ENCODE measurements at places on chromosomes 12 and 14. TPM values are rescaled to one million over a fixed set of nuclear protein-coding genes. Genes with fewer than 3 reads are reported as not detected.

Gene MYO1A
- under 0.01 TPM for total RNA-seq

DNA sequence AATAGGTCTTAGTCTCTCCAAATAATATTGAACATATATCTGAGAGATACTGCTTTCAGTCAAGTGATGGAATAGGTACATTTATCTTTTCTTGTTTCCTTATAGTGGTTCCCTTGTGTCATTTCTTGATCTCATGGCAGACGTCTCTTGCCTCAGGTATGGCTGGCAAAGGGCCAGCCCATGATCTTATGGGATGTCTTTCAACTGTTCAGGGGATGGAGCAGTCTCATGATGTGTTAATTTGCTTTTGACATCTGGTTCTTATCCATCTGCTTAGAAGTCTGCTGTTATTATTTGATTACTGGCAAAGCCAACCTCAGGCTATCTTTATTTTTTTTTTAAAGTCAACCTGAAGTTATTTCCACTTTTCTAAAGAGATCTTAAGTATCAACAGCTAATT lies 262.9 kb downstream of the TMEM117 start:
- no peak for DNase-seq

Gene GALNT16
- 0.13 TPM for total RNA-seq

DNA sequence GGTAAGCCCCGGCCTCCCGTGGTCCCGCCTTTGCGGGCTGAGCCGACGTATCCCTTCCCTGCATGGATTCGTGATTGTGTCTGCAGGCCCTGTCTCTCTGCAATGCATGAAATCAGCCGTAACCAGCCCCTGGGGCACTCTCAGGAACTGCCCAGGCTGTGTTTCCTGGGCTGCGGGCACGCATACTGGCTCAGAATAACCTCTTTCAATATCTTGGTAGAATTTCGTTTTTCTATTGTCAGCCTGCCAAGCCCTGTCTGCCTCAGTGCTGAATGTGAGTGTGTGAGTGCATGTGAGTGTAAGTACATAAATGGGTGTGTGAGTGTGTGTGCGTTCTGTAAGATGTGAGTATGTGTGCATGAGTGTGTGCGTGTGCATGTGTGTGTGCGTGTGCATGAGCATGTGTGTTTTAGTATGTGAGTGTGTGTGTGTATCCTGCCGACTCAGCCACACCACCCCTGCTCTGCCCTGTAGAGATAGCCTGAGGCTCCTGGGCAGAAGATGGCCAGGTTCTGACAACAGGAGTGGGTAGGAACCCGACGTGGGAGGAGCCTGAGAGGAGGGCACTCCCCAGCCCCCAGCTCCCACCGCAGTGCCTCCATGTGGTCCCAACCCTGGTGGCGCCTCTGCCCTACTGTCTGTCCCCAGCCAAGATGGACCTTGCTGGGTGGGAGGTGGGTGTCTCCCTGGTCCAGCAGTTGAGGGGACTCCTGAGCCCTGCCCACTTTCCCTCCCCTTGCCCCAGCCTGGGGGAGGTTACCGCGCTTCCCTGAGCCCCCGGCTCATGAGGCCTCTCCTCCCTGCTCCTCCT lies 268.8 kb downstream of the ADGRD1 start:
- no peak for DNase-seq

GRCh38 chr14:103994535-103995184 lies 52.3 kb upstream of the RD3L start:
- no peak for DNase-seq

DNA sequence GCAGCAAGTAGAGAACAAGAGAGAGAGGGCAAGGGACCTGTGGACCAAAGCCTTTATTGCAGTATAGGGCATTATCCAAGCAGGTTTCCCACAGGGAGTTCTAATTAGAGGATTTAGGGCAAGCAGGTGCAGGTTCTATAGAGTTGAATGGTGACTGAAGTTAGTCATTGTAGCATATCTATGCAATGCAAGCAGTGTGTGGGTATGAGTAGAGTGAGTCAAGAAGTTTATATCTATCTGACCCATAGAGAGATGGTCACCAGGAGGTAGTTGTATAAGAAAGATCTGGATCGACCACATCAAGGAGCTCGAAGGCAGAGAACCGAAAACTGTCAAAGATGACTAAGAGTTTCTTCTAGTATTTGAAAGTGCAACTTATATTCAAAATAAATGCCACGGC lies 167.3 kb downstream of the PLCZ1 start:
- DNase-seq: no peak

- peak; percentile 28 for DNase-seq
Measured at GRCh38 chr12:10354502-10354901, 35.3 kb downstream of the KLRK1 start.

DNA sequence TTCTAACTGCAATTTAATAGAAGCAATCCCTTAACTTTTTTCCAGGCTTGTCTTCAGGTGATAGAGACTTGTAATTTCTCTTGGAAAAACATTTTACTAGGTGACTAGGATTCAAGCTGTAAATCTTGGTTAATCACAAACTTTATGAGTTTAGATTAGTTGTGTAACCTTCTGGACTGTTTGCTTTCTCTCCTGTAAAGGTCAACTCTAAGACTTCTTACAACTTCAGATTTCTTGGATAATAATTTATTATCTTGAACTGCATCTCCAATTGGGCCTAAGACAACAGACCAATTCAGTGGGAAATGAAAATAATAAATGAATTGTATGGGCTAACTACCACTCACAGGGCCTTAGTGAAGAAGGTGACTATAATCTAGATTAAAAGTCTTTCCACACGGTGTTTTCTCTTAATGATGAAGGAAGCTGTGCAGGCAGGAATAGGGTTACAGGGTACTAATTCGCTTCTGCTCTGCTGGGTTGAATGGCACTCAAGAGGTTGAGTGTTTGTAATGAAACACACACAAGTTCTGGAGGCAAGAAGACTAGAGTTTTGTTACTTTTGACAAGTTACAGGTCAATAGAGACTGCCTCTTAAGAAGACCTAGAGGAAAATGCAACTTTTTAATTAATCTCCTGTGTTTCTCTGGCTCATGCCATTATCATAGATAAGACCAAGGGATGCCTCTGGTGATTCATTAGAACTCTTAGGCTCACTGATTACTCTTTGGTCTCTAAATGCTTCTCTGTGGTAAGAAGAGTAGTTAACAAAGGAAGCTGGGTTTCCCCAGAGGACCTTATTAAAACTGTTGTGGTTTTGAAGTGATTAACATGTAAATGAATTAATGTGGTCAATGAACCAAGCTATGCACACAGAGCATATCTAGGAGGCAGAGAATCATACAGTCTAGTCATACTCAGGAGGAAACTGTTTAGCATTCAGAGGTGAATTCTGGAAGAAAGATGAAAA lies 30.0 kb upstream of the OR4E1 start:
- no peak for DNase-seq

DNA sequence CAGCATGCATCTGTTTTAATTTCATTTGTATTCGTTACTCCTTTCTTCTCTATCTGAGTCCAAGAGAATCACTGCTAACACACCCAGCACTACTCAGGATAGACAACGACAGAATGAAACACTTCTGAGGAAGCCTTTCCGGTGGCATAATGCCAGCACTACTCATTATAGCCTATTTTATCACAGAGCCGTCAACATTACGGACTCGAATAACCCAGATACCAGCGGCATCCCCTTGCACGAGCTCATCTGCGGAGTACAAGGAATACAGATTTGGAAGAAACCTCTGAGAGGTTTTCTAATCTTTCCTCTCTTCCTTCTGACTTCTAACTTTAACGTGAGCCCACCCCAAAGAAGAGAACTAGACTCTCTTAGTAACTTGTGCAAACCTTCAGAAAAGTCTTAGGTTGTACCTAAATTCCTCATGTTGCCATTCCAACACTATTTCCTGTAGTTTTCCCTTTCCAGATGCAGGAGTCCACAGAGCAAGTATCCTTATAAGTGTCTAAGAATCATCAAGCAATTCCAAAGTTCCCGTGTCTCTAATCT lies 248.1 kb downstream of the APAF1 start:
- no peak for DNase-seq

Gene KCNMB4
- 0.39 TPM for total RNA-seq

DNA sequence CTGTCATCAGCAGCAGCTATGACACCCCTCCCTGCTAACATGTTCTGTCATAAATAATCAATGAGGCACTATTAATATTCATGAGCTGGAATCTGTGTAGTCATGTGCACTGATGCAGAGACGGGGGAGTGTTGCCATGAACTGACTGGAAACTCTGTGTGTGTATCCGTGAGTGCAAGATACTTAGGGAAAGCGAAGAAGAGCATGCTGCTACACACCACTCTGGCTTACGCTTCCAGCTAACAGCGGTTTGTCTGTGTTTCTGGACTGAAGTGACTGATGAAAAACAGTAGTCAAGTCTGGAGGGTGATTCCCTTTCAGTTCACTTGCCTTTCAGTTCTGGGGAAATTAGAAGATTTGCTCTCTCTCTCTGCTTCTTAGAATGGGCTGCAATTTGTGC lies 249.4 kb downstream of the PDZRN4 start:
- no peak for DNase-seq

DNA sequence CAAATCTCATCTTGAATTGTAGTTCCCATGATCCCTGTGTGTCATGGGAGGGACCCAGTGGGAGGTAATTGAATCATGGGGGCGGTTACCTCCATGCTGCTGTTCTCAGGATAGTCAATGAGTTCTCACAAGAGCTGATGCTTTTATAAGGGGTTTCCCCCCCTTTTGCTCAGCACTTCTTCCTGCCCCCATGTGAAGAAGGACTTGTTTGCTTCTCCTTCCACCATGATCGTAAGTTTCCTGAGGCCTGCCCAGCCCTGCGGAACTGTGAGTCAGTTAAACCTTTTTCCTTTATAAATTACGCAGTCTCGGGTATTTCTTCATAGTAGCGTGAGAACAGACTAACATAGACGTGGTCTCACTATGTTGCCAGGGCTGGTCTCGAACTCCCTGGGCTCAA lies 56.1 kb upstream of the EIF5 start:
- DNase-seq: no peak

DNA sequence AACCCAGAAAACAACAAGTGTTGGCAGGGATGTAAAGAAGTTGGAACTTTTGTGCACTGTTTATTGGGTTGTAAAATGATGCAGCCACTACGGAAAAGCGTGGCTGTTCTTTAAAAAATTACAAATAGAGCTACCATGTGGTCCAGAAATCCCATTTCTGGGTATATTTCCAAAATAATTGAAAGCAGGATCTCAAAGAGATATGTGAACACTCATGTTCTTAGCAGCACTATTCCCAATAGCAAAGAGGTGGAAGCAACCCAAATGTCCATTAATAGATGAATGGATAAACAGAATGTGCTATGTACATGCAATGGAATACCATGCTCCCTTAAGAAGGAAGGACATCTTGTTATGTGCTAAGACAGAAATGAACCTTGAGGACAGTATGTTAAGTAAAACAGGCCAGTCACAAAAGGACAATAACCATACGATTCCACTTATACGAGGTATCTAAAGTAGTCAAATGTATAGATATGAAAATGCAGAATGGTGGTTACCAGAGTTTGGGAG lies 249.5 kb downstream of the PHLDA1 start:
- DNase-seq: no peak

GRCh38 chr12:101616027-101616494 lies 21.3 kb downstream of the MYBPC1 start:
- no peak for DNase-seq

DNA sequence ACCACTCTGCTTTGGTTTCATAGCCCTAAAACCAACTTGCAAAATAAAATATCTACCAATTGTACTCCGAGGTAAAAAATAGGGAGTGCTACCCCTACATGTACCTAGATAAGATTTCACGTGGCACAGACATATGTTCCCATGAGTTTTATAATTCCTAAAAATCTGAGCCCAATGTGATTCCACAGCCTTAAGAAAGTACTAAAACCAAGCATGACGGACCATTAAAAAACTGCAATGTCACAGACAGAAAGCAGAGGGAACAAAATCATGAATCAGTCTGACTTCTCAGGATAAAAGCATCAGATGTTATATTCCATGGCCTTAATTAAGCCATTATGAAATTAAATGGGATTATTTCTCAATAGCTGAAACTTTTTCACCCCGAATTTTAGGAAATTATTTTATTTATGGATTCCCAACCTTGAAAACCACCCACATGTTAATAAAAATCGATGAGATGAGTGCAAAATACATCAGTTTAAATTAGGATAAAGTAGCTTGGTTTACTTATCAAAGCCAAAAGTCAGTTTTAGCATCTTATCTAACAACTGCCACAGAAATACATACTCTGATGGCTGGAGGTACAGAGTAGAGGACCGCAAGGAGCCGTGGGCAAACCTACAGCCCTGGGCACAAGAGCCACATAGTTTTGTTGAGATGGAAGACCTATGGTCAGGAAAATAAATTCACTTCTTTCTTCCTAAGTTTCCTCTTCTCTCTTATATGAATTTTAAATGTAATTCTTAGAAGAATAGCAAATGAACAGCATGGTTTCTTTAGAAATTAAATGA lies 4.5 kb downstream of the ITPR2 start:
- no peak for DNase-seq

DNA sequence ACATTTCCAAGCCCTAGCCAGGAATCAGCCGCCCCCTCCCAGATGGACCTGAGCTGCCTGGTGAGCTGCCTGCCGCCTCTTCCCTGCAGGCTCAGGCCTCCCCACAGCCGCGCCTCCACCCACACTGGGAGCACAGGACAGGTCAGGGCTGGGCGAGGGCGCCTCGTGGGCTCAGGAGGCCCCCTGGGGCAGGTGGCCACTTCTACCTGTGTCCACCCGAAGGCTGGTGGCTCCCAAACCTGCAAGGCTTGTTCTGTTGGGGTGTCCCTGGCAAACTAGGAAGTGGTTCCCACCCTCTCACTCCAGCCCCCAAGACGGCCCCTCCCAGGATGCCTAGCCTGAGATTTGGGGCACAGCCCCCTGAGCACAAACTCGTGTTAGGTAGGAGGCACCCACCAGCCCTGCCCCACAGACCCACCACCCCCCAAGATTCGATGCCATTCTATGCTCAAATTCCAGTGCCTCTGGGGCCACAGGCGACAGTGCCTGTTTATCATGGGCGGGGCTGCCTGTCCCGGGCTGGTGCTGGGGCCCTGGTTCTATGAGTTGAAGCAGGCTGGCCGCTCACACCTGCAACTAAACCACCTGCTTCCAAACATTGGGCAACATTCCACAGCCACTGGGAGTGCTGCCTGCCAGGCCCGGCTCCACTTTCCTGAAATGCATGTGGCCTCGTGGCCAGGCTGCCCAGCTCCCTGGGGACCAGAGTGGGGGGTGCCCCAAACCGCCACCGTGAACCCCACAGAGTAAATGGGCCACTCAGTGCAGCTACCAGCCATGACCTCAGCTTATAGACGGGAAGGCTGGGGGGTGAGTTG lies 6.8 kb downstream of the MMP17 start:
- no peak for DNase-seq

Gene SRRM4
- total RNA-seq: not detected

- DNase-seq: peak; percentile 7
Measured at GRCh38 chr12:125533434-125534029, 468.3 kb downstream of the AACS start.

Gene ERGIC2
- total RNA-seq: 24.1 TPM

Gene CD163L1
- total RNA-seq: 16.0 TPM

All from dermis microvascular lymphatic vessel endothelial cell (primary cell).